Activated CD4-positive, CD25-positive, alpha-beta regulatory T cell treated with anti-CD3 and anti-CD28 coated beads, Interleukin-2, amount 50 U/mL, for 24 hours (primary cell): ENCODE measurements at places on chromosomes 1 and 21.

DNA sequence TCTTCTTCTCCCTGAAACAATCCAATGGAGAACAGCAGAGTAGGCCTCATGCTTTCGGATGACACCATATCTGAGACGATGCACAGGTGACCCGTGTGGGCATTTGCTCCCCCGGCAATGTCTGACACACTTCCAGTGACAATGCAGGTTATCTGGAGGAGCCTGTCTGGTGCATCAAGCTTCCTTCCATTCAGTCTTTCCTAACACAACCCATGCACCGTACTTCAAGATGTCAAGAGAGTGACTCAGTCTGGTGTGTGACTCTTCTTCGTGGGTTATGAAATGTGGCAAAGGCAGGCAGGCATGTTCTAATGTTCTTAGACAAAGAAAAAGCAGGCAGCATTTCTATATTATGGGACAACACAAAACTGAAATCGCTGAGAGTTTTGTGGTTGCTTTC lies 159.1 kb downstream of the EDEM3 start:
- ATAC-seq, result no peak

DNA sequence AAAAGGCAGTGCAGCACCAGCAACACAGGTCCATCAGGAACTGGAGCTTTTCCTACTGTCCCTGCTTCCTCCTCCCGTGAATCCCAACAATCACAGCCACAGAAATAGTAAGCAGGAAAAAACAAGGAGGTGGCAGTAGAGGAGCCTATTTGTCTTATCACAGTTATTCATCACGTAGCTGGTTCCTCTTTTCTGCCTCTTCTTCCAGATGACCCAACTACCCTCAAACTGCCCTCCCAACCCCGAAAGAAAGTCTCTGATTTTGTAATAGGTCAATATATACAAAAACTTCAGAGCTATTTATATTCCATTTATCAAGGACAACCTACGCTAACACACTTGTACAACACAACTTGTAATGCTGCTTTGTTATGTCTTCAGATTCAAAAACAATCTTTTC lies 21.4 kb downstream of the GNB1 start:
- ATAC-seq, result no peak

DNA sequence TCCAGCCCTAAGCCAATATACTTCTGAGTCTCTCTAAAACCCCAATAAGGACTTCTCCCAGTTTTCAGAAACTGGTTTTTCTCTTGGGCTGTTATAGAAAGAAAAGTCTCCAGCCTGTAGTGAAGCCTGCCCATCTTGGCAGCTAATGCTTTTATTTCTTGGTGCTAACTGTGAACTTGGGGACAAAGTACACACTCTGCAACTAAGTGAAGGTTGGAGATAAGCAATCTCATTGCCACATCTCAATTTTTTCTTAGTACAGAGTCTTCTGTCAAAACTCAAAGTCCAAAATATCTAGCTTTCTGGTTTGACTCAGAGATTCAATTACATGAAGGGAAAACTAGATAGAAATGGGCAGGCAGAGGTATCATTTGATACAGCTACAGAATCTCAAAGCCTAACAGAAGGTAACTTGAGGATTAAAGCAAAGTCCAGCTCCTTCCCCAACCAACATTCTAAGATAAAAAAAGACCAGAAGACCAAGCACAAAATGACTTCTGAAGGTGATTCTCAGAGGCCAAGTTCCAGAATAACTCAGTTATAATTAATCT lies 14.0 kb downstream of the AK2 start:
- ATAC-seq, result no peak

GRCh38 chr21:40002978-40003377 lies 135.7 kb downstream of the PCP4 start:
- no peak for ATAC-seq

- ATAC-seq, result no peak
These were observed 18.2 kb downstream of the CTH start for GRCh38 chr1:70429219-70429618.

DNA sequence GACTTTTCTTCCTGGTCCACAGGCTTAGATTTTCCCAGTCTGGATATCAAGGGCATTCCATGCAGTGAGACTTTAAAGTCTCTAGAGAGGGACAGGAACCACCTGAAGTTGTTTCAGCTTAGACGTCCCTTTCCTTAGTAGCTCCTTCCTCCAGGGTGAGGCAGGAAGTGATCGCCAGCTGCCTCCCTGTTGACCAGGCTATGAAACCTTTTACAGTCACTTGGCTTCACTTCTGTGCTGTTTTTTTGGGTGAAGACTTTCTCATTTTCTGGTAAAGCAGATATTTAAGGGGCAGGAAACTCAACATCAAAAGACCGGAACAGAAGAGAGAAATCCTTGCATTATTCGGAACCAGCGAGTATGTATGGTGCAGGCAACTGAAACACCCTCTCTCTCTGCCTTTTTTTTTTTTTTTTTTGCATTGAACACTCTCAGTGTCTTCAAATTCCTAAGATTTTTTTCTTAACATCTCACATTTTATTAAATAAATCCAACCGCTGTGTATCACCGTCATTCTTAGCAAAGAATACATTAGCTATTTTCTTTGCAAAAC lies 234.6 kb upstream of the IRF2BP2 start:
- no peak for ATAC-seq

DNA sequence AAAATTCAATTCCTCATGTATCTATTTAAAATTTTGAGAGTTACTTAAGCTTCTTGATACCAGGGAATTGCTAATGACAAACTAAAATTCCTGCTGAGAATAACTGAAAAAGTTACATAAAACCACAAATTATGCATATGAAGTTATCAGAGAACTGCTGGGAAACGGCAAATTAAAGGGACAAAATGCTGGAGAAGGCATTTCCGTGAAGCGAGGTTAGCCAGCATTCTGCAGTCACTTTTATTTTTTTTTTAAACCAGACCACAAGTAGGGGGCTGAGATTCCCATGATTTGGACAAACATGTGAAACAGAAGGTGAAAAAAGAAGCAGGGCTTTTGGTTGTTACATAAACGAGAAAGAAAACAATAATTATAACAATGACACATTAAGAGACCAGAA lies 737.6 kb upstream of the CHRM3 start:
- no peak for ATAC-seq

- no peak for ATAC-seq
These were observed 535.5 kb downstream of the PTPRC start for GRCh38 chr1:199174336-199174735.
